ENCODE measurements at places on chromosomes 2 and 18.
A peak's percentile ranks its signal among the peaks of the same experiment; 100 is the strongest.

DNA sequence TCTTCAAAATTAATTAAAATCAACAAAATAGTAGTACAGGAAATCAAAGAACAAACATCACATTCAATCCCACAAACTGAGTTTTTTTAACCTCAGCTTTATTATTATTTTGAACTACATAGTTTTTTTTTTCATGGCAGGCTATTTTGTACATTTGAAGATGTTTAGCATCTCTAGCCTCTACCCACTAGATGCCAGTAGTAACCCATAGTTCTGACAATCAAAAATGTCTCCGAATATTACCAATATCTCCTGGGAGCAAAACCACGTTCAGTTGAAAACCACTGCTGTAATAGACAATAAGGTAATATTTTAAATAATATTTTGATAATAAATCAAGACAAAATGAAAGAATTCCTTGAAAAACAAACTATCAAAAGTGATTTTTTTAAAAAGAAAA lies 702.6 kb upstream of the LRRTM1 start:
- DNase-seq, result no peak

DNA sequence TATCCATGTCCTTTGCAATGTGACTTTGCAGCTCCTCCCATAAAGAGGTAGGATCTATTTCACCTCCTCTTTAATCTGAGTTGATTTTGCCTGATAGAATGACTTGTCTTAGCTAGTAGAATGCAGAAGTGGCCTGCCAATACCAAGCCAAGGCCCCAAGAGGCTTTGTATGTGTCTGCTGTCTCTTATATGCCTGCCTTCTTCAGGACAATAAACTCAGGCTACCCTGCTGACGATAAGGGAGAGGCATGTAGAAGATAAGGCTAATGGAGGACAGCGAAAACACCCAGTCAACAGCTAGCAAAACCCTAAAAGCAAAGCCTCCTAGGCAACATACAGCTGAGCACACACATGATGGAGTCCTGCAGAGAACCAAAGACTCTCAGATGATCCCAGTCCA lies 1.8 kb upstream of the ZC3H8 start:
- no peak for DNase-seq

- no peak for DNase-seq
Measured at GRCh38 chr2:128783896-128784295, 465.2 kb upstream of the HS6ST1 start.

DNA sequence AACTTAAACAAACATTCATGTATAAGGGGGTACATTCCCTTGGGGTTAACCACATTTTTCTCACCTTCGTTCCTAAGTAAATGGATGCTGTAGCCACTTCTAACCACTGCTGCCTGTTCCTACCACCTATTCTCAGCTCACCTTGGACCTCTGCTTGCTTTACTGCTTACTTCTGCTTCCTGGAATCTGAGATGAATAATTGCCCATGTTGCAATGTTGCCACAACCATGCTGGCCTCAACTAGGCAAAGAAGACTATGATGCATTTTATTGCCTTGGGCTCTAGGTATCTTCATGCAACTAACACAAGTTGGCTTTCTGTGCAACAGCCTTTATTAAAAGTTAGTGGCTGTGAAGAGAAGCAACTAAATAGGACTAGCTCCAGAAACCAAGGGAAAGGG lies 106.3 kb upstream of the TCF4 start:
- DNase-seq, result no peak

GRCh38 chr2:238816291-238816690 lies 31.6 kb upstream of the TWIST2 start:
- no peak for DNase-seq

GRCh38 chr2:67050622-67051021 lies 346.5 kb upstream of the ETAA1 start:
- no peak for DNase-seq

DNA sequence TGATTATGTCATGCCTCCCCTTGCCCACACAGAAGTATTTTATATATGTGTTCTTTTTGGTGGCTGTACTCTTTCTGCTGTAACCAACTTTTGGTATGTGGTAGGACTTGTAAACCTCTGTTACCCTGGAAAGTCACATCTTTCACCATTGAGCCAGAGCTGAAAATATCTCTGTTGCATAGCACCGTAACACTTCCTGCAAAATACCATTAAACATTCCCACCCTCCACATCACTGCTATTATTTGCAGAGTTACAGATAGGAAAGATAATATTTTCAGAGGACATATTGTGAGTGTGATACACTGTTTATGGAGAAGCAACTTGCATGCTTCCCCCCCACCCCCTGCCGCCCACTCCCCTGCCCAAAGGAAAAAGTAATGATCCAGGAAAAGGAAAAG lies 44.8 kb downstream of the CAB39 start:
- no peak for DNase-seq

DNA sequence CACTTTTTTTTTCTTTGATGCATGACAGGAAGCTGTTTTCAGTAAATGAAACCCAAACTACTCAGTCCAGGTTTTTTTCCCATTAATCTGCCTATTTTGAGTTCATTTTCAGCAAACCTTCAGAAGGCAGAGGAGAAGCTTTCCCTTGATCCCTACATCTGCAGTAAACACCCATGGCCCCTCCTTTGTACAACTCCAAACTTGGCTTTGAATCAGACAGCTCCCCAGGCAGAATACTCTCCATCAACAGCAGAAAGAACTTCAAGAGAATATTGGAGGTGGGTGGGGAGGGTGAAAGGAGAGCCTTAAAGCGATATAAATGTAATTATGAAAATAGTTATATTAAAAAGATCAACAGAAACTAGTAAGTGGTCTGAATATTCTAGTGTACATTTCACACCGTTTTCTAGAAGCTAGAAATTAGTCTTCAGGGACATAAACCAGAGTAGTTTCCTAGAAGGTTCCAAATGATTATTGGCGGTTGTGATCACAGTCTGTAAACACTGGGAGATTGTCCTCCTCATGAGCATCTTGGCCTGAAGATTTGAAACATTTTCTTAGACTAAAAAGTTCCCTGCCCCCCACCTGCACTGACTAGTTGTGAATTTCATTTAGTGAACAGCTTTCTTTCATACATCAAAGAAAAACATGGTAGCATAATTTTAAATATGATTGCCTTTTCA lies 75.1 kb upstream of the STK39 start:
- DNase-seq, result no peak

DNA sequence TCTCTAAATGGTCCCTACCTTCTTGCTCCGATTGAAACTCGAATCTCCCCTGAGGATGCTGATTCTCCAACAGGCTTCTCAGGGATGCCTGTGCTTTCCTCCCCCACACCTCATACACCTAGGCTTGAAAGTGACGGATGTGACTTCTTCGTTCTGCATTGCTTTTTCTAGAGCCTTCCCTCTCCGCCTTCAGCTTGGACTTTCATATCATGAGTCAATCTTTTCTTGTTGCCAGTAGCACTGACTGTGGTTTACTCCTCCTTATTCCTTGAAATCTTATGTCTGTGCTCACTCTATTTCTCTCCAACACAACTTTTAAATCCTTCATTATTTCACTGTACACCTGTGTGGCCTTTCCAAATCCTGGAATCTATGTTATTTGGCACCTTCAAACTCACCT lies 451.4 kb downstream of the TMX3 start:
- DNase-seq, result no peak

DNA sequence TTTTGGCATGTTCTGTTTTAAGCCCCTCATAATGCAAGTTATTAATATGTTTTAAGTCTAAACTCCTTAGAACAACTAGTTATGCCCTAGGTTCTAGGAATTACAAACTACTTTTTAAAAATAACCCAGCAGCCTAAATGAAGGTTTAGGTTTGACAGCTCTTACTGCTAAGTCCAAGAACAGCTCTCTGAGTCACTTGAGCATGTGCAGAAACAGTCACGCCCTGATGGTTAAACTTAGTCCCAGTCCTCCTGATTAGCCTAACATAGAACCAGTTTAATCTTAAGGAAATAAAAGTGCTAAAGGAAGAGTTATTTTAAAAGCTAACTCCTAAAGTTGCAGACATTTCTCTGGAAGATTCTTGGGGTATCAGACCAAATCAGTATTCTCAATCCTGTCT lies 72.5 kb downstream of the RMDN2 start:
- no peak for DNase-seq

- no peak for DNase-seq
Measured at GRCh38 chr2:108786008-108786353, 590 bp upstream of the CCDC138 start.

- no peak for DNase-seq
Measured at GRCh38 chr2:43269074-43269572, 42.7 kb upstream of the ZFP36L2 start.

GRCh38 chr2:65754219-65754618 lies 321.8 kb upstream of the SPRED2 start:
- no peak for DNase-seq

DNA sequence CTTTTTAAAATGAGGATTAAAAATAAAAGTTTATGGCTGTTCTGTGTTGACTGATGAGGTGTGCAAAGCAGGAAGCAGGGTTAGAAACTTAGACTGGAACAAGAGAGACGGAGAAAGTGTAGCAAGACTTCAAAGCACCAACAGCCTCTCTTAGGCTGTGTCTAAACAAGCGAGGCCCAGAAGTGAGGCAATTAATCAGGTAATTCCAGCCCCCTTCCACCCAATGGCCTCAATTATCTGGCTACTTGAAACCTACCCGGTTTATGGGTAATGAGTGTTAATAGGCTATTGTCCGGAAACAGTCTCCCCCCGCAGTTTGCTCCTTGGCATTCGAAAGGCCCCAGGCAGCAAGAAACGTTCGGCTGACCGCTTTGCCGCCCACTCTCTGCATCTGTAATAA lies 171.7 kb upstream of the MYCN start:
- DNase-seq, result no peak

- no peak for DNase-seq
Measured at GRCh38 chr2:25597881-25598280, 75.5 kb downstream of the DTNB start.

- DNase-seq, result no peak
Measured at GRCh38 chr2:46569766-46570165, 90.4 kb downstream of the TMEM247 start.

DNA sequence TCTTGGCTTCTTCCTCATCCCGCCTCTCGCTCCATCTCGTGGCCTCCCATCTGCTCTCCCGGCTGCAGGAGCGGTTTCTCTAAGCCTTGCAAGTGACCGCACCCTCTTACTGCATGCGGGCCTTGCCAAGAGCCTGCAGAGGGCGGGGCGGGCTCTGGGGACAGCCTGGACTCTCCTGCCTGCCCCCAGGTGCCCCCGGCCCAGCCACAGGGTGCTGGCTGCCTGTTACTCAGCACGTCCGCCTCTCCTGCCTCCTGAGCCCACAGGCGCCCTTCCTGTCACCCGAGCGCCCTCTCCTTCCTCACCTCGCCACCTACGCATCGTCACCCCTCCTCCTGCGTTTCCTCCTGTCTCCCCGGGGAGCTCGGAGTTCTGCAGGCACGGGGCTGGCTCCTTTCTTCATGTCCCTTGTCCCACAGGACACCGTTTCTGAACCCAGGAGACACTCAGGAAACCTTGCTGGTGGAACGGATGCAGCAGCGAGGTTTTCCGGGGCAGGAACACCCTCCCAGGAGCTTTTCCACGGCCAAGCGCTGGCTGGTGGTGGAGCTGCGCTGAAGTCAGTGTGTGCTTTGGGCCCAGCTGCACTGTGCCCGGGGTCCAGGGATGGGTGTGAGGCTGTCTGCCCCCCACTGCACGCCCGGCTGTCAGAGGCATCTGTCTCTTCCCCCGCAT lies 28.5 kb downstream of the HPCAL1 start:
- peak; percentile 72 for DNase-seq

DNA sequence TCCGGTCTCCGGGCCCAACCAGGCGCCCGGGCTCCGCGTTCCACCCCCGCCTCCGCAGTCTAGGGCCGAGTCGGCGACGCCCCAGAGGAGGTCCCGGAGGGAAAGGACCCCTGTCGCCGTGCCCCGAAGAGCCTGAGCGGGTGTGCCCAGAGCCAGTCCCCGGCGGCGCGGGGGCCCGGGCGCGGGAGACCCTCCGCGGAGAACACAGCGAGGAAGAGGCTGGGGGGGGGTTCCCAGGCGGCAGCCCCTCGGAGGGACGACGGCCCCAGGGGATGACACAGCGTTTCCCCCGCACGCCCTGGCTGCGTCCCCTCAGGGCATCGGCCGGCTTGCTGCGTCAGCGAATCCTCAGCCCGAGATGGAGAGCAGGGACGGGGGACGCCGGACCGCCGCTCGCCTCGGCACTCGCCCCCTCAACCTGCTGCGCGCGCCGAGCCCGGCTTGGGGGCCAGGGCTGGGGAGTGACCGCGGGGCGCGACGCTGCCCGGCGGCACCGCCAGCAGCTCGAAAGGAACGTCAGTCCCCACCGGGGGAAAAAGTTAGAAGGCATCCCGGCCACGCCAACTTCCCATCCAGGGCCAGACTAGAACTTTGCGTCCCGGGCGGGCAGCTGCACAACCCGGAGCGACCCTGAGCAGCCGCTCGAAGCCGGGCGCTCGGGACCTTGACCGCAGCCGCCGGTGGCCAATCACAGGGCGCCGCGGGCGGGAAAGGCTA lies 711 bp downstream of the SFXN5 start:
- peak; percentile 51 for DNase-seq

DNA sequence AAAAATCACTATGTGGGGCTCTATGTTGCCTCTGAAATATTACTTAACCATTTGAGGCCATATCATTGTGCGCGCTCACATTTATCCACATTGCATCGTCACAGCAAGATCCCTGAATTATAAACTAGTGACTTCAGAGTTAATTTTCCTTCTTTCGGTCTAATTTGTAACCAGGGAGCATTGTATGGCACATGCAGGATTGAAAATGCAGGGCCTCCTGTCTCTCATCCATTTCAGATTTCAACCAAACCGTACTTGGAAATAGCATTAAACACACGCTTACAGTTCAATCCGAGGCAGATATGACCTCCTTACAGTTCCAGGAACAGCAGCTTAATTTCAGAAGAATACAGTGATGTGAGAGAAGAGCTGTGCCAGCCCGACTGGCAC lies 532 bp downstream of the MYOM1 start:
- DNase-seq, result no peak

- no peak for DNase-seq
Measured at GRCh38 chr2:73418343-73418742, 32.7 kb downstream of the ALMS1 start.

GRCh38 chr2:86500325-86501083 lies 59.3 kb downstream of the KDM3A start:
- no peak for DNase-seq

DNA sequence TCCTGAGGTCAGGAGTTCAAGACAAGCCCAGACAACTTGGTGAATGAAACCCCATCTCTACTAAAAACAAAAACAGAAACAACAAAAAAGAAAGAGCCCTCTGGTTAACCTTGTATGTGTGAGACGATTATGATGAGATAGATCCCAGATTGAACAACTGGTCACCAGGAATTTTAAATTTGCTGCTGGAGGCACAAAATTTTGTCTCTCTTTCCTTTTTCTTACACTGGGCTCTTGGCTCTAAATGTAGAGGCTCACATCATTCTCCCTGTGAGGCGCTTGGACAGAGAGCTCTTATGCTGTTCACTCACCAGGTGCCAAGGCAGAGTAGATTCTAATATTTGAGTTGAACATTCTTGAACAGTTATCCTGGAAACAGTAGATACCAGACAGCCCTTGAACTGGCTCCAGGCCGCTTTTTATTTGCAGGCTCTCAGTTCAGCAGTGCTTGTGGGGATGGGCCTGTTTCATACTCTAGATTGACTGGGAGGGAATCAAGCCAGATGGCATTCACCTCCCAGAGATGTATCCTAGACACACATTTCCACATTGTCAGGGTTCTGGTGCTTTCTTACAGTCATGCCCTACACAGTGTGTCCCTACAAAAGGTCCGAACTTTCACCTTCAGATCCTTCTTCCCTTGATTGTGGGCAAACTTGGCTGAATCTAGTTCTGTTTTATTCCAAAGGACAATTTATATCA lies 1159.6 kb downstream of the RPIA start:
- no peak for DNase-seq

Measured in stimulated activated CD4-positive, alpha-beta T cell treated with anti-CD3 and anti-CD28 coated beads, Interleukin-4, amount 100 ng/mL, for 1 hour (primary cell).